RPMI8226 (cell line): ENCODE measurements at places on chromosomes 6 and 20.

- DNase-seq = no peak
Observed at GRCh38 chr6:162099685-162100084, 627.9 kb downstream of the PRKN start.

GRCh38 chr6:49468042-49468441 lies 4.9 kb downstream of the CENPQ start:
- peak; percentile 35 for DNase-seq

GRCh38 chr6:15556711-15557110 lies 106.1 kb downstream of the DTNBP1 start:
- DNase-seq = no peak

GRCh38 chr20:63060057-63060991 lies 53.6 kb upstream of the BHLHE23 start:
- peak; percentile 39 for DNase-seq

DNA sequence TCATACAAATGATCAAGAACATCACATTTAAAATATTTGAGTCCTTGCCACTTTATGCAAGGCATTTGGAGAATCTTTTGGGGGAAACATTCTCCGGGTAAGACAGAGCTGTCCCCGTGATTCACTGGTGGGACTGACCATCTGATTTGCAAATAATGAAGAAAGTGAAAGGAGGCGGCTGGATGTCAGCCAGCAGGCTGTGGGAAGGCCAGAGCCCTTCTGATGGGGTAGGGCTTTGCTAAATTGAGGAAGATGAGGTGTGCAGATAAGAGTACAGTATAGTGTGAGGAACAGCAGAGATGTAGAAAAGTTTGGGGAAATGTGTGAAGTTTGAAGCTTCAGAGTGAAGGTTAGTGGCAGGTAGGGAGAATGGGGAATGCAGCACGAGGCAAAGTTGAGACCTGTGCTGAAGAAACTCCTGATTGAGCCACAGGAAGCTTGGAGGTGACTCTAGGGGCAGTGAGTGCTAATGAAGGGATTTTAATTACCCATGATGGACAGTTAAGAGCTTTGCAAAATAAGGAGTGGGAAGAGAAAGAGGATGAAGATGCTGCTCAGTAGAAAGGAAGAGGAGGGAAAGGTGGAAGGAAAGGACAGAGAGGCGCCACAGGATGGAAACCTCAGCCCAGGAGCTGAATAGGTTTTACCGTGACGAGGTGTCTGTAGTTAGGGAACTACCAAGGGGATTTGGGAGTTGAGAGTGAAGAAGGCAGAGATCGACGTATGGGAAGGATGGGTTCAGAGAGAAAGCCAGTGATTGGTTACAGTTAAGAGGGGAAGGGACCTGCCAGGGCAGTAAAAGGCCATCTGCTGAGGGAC lies 68.7 kb downstream of the SNX9 start:
- no peak for DNase-seq

GRCh38 chr20:36259177-36260061 lies 23.1 kb downstream of the AAR2 start:
- DNase-seq = no peak

DNA sequence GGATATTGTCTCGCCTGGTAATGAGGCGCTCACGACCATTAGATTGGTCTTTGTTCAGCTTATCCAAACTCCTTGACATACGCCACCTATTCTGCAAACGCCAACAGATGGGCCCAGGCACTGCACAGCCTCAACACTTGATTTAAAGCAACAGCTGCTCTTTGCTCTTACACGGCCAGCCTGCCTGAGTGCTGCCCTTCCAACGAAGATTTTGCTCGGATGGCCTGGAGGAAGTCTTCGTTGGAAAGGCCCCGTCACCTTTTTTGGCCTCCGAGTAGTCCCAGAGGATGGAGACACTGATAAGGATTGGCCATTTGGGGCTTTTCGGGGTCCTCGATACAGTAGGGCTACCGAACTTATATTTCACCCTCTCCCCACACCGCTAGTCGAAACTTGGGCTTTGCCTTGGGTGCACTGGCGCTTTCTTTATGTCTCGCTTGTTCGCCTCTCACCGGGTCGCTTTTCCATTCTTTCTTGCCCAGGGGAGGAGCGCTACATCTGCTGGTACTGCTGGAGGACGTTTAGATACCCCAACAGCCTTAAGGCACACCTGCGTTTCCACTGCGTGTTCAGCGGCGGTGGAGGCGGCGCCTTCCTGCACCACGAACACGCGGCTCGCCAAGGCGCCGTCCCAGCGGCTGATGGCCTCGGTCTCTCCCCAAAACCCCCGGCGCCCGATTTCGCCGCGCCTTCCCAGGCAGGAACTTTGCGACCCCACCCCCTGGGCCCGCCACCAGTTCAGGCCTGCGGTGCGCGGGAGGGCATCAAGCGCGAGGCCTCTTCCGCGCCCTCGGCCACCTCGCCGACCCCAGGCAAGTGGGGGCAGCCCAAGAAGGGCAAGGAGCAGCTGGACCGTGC lies 6.1 kb downstream of the PRDM13 start:
- DNase-seq = no peak

GRCh38 chr6:138818496-138819194 lies 22.8 kb downstream of the ECT2L start:
- peak; percentile 4 for DNase-seq

GRCh38 chr6:119116712-119117281 lies 38.3 kb upstream of the FAM184A start:
- DNase-seq = no peak

DNA sequence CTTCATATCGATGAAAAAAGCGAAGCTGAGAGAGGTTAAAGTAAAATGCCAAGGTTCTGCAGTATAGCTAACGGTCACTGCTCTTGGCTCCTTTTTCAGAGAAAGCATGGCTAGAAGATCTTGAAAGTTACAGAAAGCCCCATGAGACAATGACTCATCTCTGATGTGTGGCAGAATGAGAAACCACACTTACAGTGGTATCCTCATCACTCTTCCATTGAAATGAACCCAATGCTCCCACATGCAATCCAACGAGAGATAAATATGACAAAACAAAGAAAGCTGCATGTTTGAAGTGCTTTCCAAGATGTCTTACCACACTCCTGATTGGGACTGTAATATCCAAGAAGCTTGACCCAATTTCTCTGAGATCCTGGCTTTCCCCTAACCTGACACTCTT lies 694.9 kb downstream of the PRKN start:
- DNase-seq = no peak

DNA sequence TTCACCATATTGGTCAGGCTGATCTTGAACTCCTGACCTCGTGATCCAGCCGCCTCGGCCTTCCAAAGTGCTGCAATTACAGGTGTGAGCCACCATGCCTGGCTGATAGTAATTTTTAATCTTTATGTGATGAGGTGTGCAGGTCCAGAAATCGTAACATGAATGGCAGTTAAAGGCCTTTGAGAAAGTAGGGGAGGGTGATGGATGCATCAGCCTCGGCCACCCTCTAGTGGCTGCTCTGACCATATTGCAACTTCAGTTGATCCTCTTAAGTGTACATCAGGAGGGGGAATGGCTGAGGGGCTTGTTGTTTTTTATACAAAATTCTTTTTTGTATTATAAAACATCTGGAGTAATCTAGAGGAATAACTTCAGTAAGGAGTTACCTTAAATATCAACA lies 193.0 kb downstream of the ZFAND3 start:
- peak; percentile 24 for DNase-seq

- DNase-seq = no peak
Observed at GRCh38 chr6:127114214-127114760, 4.2 kb upstream of the RSPO3 start.

GRCh38 chr6:113089056-113089455 lies 741.9 kb downstream of the RFPL4B start:
- DNase-seq = no peak

- peak; percentile 72 for DNase-seq
Observed at GRCh38 chr20:60057123-60057865, 99.1 kb downstream of the CDH26 start.
